SK-N-SH (cell line): ENCODE measurements at places on chromosomes 16 and 17.

- peak; percentile 99 for DNase-seq
Measured at GRCh38 chr17:79728169-79728907, 2.4 kb upstream of the ENPP7 start.

GRCh38 chr16:78635807-78636206 is 536.4 kb downstream of the WWOX start:
- no peak for DNase-seq

GRCh38 chr17:72634621-72635020 is 457.9 kb downstream of the SLC39A11 start:
- DNase-seq, result no peak

GRCh38 chr16:23934610-23935236 is 98.9 kb downstream of the PRKCB start:
- DNase-seq, result no peak

- no peak for DNase-seq
Measured at GRCh38 chr17:79808763-79809529, 12.1 kb upstream of the CBX8 start.
